ENCODE measurements at places on chromosomes 7 and 10. TPM values are rescaled to one million over a fixed set of nuclear protein-coding genes. Genes with fewer than 3 reads are reported as not detected.
A peak's percentile ranks its signal among the peaks of the same experiment; 100 is the strongest.

GRCh38 chr7:100130608-100131453 is 4.1 kb downstream of the MBLAC1 start:
- peak; percentile 94 for DNase-seq

DNA sequence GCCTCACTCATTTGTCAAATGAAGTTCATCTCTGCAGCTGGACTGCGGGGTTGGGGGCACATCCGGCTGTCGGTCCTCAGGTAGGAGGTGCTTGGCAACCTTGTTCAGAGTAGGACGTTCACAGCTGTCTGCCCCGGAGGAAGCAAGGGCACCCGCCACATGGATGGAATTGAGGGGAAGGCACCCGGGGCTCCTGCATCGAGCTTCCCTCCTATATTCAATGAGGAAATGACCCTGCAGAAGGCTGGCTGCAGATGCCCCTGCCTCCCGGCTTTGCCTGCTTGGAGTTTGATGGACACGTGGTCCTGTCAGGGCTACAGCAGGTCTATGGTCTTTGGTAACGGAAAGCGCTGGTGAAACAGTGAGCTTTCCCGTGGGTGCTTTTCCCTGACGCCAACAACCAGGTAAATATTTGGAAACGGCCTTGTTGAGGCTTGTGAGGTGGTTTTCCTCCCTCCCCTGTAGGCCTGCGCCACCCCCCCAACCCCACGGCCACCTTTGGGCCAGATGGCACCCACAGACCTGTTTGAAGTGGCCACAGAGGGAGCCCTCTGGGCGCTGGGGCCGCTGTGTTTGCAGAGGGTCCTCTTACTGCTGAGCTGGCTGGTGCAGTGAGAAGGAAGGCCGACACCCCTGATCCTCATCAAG is 32.9 kb downstream of the HTRA1 start:
- no peak for DNase-seq

GRCh38 chr7:85426487-85426960 is 239.7 kb upstream of the SEMA3D start:
- DNase-seq = no peak

DNA sequence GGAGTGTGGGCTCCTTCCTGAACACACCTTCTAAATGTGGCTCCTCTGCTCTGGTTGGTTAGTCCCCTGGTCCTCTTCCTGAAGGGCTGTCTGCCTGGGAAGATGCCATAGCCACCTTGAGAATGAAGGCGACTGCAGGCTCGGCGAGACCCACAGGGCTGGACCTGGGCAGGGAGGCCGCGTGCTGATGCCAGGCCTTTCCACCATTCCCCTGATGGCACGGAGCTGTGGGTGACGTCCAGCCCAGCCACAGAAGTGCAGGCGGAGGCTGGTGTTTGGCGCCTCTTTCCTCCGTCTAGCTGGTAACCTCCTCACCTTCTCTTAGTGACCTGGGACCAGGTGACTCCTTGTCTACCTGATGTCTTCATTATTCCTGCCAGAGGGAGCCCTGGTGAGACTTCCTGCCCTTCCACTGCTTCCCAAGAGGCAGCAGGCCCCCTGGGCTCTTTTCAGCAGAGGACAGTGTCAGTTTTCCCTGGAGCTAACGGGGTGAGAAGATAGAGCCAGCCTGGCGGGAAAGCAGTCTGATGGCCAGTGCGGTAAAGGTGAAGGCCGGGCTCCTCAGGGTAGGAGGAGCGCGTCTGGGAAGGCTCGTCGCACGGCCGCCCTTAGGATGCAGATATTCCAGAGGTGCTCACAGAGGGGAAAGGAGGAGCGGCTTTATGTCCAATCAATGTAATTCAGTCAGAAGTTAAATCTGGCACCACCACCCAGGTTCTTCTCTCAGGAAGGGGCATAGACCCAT is 34.9 kb downstream of the GBX1 start:
- DNase-seq = no peak

GRCh38 chr10:110433740-110434139 is 64.0 kb upstream of the DUSP5 start:
- DNase-seq = no peak

- DNase-seq = no peak
These were observed 38.4 kb downstream of the AIFM2 start for GRCh38 chr10:70094250-70094649.

DNA sequence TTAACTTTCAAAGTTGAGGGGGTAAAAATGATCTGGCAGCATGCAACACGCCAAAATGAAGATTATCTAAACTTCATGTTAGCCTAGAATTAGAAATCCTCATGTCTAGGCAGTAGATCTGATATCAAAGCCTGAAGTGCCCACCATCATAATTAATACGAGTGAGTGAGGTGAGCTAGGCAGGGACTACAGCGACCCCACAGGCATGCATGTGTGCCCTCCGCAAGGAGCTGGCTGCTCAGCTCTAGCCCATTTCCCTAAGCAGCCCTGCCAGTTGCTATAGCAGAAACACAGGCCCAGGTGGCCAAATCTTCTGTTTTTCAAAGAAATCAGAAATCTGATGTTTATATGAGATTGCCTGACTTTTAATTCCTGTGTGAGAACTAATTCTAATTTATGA is 93.1 kb upstream of the IFRD1 start:
- DNase-seq = no peak

The NYAP1 gene
- 0.32 TPM for total RNA-seq

- no peak for DNase-seq
These were observed 8.4 kb downstream of the ARHGAP21 start for GRCh38 chr10:24715246-24715769.

The ASB15 gene
- total RNA-seq = not detected

The CPN1 gene
- total RNA-seq = not detected

The ZNF488 gene
- 0.36 TPM for total RNA-seq

DNA sequence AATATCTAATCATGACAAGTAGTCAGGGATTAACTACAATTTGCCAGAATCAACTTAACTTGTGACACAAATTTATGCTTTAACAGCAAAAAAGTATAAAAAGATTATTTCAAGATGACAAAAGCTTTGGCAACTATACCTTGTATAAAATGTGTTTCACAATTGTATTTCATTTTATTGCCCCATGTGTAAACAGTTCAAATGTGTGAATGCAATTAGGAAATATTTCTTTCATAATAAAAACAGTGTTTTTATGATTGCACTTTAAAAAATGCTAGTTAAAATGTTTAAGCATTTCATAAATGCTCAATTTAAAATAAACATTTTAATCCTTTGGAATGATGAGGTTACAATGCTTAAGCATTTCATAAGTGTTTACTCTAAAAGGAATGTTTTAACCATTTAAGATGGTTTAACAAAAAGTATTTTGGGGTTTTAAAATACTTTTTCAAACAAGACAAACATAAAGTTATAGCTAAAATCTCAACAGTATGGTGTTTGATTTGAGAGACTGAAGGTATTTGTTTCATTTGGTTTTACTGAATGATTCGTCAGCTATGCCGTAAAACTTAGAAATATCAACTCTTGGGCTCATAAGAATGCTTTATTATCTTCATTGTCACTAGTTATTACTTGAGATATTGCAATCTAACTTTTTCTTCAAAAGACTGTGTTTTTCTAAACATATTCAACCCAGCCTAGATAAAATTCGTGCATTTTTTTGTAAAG is 50.1 kb downstream of the SFTPD start:
- DNase-seq = no peak

GRCh38 chr7:140917258-140917657 is 7.5 kb downstream of the BRAF start:
- DNase-seq = no peak

The KIF20B gene
- total RNA-seq = 58.1 TPM

The ERVW-1 gene
- not detected for total RNA-seq

- DNase-seq = no peak
These were observed 4.2 kb downstream of the ITIH5 start for GRCh38 chr10:7662522-7662921.

The PNLIPRP3 gene
- total RNA-seq = not detected

- DNase-seq = no peak
These were observed 60.4 kb upstream of the NCAPG2 start for GRCh38 chr7:158765020-158765419.

Measured in activated CD8-positive, alpha-beta T cell treated with anti-CD3 and anti-CD28 coated beads for 36 hours (primary cell).